ENCODE measurements at places on chromosomes 3 and 15. TPM values are rescaled to one million over a fixed set of nuclear protein-coding genes. Genes with fewer than 3 reads are reported as not detected.

The RYR3 gene
- not detected for total RNA-seq

The HDC gene
- not detected for total RNA-seq

The HYAL3 gene
- 4.1 TPM for total RNA-seq

The CD86 gene
- 0.52 TPM for total RNA-seq

The CORO2B gene
- total RNA-seq = not detected

The RRP9 gene
- total RNA-seq = 40.7 TPM

The MST1R gene
- total RNA-seq = 1.1 TPM

The POLQ gene
- total RNA-seq = 23.6 TPM

The CASR gene
- not detected for total RNA-seq

The C3orf20 gene
- 0.20 TPM for total RNA-seq

The GP9 gene
- total RNA-seq = not detected

The CPNE9 gene
- total RNA-seq = not detected

The MAGI1 gene
- total RNA-seq = 0.47 TPM

The C3orf85 gene
- not detected for total RNA-seq

The PARP3 gene
- total RNA-seq = 12.7 TPM

The GASK1A gene
- not detected for total RNA-seq

The PRR23C gene
- not detected for total RNA-seq

The CFAP92 gene
- total RNA-seq = 0.38 TPM

The SCG5 gene
- total RNA-seq = 1.2 TPM

The ARL13B gene
- 8.0 TPM for total RNA-seq

The CDHR4 gene
- total RNA-seq = not detected

The FMN1 gene
- total RNA-seq = 0.07 TPM

The DVL3 gene
- 25.9 TPM for total RNA-seq

The SNTN gene
- total RNA-seq = not detected

The PPM1L gene
- total RNA-seq = 2.7 TPM

The NIT2 gene
- total RNA-seq = 64.2 TPM

The CPLX3 gene
- total RNA-seq = not detected

The ROPN1 gene
- not detected for total RNA-seq

The GPR160 gene
- total RNA-seq = 6.2 TPM

The KCNMB3 gene
- total RNA-seq = 0.34 TPM

The CCRL2 gene
- total RNA-seq = 2.8 TPM

The SLC12A8 gene
- 1.6 TPM for total RNA-seq

The KCNH8 gene
- not detected for total RNA-seq

The GP5 gene
- 0.83 TPM for total RNA-seq

The FBXW12 gene
- not detected for total RNA-seq

The THRB gene
- total RNA-seq = not detected

The ISY1 gene
- 66.7 TPM for total RNA-seq

The AP3B2 gene
- total RNA-seq = 0.18 TPM

The MCTP2 gene
- total RNA-seq = 18.3 TPM

The DUOXA2 gene
- not detected for total RNA-seq

Data from activated CD8-positive, alpha-beta T cell treated with anti-CD3 and anti-CD28 coated beads for 36 hours (primary cell).